Stimulated activated CD4-positive, alpha-beta T cell treated with anti-CD3 and anti-CD28 coated beads, TNF-alpha, amount 100 ng/mL, for 4 hours (primary cell): ENCODE measurements at places on chromosomes 5 and 9.

- no peak for DNase-seq
Measured at GRCh38 chr9:121474231-121474947, 25.3 kb downstream of the GGTA1 start.

GRCh38 chr9:130043654-130044623 is 950 bp upstream of the FNBP1 start:
- DNase-seq: no peak

DNA sequence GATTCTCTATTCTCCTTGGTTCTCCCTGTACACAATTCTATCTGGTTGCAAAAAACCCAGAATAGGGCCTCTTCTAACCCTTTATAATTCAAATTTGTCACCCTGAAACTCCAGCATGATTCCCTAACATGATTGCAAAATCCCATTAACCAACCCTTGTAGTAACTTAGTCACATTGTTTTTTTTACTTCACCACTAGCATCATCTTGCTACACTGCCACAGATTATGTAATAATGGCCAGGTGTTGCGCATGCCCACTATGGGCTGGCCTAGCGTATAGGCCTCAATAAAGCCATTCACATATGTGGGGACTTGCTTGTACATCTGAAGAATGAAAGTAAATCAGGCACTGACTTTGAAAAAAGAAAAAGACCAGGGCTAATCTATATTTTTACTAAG is 25.7 kb downstream of the FAM170A start:
- DNase-seq: no peak

DNA sequence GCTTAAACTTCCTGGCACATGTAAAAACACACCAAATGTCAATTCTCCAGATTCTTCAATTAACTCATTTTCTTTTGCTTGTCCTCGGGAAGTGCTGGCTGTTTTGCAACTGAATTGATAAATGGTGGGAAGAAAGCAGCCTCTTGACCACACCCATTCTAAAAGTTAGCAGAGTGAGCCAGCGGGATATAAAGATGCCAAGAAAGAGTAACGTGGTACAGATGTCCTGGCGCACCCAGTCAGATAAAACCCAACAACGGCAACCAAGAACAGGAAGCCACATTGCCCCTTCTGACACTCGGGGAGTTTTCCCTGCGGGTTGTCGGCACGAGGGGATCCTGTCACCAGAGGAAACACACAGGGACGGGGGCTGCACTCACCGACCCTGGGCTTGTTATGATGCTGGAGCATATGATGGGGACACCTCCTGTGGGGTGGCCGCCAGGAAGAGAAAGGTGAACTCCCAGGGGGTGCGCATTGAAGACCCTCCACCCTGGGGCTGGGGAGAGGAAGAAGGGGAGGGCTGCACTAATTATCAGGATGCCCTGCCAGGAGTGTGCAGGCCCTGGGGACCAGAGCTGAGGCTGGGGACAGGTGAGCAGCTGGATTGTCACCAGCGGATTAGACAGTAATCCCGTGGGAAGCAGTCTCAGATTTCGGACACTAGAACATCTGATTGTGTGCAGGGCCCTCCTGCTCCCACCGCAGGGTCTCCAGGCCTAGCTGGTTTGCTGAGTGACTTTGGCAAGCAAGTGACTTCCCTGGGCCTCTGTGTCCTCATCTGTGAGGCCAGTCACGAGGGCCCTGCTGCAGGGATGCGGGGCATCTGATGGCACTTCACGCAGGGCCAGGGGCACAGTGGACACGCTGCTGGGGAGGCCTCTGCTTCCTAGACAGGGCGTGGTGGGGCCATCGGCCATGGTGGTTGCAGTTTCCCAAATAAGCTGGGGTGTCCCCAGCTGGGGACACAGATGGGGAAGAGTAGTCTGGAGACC is 59.2 kb downstream of the CRB2 start:
- DNase-seq: no peak

GRCh38 chr9:94714494-94714893 is 12.0 kb upstream of the AOPEP start:
- no peak for DNase-seq

GRCh38 chr9:99180662-99181061 is 41.1 kb downstream of the ALG2 start:
- no peak for DNase-seq
